ENCODE measurements at places on chromosomes 1 and 21.

DNA sequence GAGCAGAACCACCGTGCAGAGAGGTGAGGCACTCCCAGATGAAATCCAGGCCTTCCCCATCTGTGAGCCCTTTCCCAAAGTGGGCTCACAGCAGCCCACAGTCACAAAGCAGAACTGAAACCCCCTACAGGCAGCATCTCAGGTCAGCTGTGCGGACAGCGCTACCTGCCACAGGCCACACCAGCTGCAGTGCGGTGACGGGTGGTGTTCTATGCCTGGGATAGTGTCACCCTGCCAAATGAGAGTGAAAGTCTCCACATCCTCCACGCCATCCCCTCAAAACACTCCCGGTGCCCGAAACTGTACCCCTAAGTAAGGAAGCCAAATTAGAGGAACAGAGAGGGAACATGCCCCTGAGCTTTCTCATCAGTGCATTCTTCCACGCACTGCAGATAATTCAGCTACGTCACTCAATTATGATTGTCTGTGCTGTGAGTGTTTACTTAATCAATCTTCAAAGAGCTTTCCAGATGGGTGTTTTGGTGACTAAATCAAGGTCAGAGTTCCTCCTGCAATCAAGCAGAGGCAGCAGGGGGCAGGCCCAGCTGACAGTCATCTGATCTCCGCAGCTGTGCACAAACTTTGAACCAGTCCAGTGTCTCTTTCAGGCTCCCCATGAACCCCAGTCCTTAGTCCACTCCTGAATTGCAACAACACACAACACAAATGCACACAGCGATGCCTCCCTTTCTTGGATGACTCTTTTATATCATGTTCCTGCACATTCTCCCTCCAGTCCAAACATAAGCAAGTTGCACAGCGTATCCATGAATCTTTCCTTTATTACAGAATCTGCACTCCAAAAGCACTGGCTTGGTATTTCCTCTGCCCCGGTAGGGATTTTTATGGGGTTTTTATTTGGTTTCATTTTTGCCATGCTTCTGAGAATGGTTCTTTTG lies 150.0 kb downstream of the TOMM20 start:
- peak; percentile 94 for DNase-seq

DNA sequence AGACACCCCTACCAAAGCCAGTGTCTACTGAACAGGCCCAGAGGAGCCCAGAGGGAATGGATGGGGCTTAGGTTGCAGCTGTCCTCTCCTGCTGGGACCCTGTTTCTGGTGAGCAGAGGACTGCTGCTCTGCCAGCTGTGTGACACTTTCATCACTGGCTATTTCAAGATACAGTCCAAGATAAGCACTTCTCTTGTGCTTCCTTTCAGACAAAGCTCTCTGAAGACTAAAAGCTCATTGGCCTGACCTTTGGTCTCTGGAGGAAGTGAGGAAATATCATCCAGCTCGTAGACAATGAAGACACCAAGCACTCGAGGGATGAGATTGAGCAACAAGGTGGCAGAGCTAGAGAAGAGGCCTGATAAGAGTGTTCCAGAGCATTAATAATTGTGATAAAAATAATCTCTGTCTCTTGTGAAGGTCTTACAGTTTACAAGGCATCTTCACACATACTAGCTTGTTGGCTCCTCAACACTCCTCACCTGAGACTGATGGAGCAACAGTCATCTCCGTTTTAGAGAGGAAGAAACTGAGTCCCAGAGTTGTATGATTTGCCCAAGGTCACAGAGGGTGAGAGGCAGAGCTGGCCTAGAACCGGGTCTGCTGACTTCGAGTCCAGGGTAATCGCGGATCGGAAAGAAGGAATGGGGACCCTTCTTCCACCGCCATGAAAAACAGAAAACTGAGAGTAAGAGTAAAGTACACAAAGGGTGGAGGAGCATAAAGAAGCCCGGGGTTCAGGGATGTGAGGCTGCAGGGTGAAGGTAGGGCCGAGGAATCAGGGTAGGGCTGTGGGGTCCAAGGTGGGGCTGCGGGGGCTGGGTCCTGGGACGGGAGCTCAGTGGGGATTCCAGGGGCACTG lies 666 bp downstream of the PAFAH2 start:
- peak; percentile 75 for DNase-seq

GRCh38 chr21:28906236-28906635 lies 86.4 kb downstream of the LTN1 start:
- DNase-seq = no peak

- no peak for DNase-seq
Observed at GRCh38 chr1:114072246-114072645, 81.4 kb downstream of the SYT6 start.

GRCh38 chr1:244304656-244305055 lies 147.1 kb downstream of the ADSS2 start:
- no peak for DNase-seq

DNA sequence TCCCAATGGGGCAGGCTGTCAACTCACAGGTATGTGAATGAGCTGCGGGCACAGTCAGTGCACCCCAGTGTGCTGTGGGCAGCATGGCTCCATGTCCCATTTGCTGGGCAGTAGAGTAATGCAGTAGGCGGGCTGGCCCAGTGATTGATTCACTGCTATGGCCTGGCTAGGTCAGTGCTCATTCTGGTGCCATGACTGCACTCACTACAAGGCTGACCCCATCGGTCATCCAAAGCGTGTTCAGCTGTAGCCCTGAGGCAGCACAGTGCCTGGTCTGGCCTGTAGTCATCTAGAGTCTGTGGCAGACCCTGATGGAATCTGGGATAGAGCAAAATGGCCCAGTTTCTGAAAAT lies 7.4 kb downstream of the HYI start:
- no peak for DNase-seq

DNA sequence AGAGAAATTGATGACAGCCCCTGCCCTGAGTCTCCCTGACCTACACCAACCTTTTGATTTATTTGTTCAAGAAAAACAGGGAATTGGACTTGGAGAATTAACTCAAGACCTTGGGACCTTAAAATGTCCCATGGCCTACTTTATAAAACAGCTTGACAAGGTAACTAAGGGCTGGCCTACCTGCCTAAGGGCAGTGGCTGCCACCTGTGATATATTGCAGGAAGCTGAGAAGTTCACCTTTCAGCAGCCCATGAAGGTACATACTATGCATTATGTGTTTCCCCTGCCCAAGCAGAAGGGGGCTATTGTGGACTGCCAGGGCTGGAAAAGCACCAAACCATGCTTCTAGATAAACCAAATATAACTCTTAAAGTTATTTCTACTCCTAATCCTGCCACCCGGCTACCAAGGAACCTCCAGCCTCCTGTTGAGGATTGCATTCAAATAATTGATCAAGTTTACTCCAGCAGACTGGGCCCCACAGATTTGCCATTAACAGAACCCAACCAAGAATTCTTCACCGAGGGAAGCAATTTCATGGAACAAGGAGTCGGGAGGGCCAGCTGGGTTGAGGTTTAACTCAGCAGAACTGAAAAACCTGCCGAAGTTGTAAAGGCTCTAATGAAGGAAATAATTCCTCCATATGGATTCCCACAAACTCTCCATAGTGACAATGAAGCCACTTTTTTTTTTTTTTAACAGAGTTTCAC lies 28.2 kb downstream of the LACTBL1 start:
- no peak for DNase-seq

- DNase-seq = peak; percentile 65
Observed at GRCh38 chr1:51990478-51990965, at the start of gene RAB3B. Gene RAB3B, minus strand, starts transcription at chr1:51990700. Its CDS starts 13,583 bp downstream, at chr1:51977117.

Data from LHCN-M2 (cell line).